ENCODE measurements at places on chromosomes 6 and 20.

GRCh38 chr20:3071610-3072529, at the start of gene OXT:
Gene OXT, plus strand, starts transcription at chr20:3071620. Its CDS starts 36 bp downstream, at chr20:3071656.
- DNase-seq = peak; percentile 65

- DNase-seq = no peak
Observed at GRCh38 chr6:89002523-89002922, 39.1 kb upstream of the RNGTT start.

DNA sequence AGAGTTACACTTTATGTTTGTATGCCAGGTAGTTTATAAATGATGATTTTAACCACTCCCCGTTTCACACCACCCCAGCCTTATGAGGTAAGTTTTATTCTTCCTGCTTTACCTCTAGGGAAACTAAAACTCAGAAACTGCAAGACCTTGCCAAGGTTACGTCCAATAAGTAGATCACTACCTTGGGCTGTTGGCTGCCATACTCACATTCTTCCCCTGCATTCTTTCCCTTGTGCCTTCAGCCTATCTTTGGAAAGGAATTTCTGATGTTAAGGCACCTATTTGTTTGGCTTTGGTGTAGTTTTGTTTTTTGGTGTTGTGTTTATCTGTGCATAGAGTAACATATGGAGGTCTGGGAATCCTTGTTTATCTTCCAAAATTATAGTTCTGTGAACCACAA, 122.1 kb downstream of the UST start:
- no peak for DNase-seq

DNA sequence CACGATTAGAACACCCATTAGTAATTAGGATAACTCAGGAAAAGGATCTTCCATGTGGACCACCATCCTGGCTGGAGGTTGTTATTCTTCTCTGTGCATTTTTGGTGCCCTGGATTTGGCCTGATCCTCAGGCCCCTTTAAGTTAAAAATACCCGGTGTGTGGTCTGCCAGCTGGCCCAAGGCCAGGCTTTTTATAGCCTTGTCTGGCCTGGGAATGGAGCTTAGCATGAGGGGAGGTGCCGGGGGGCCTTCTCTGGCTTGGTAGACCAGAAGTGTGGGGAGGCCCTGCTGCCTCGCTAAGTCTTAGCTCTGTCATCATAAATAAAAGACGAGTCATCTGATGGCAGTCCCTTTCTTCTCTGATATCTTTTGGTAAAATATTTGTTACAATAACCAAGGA, 71.4 kb downstream of the ARID1B start:
- DNase-seq = no peak

GRCh38 chr6:52929321-52930164, 20.0 kb upstream of the GSTA3 start:
- DNase-seq = no peak

GRCh38 chr20:21511485-21511849, 2.4 kb downstream of the NKX2-2 start:
- no peak for DNase-seq

GRCh38 chr20:21046413-21047070, 59.6 kb downstream of the LINC00237 start:
- DNase-seq = no peak

- no peak for DNase-seq
Observed at GRCh38 chr20:19433371-19434350, 221.2 kb downstream of the SLC24A3 start.

DNA sequence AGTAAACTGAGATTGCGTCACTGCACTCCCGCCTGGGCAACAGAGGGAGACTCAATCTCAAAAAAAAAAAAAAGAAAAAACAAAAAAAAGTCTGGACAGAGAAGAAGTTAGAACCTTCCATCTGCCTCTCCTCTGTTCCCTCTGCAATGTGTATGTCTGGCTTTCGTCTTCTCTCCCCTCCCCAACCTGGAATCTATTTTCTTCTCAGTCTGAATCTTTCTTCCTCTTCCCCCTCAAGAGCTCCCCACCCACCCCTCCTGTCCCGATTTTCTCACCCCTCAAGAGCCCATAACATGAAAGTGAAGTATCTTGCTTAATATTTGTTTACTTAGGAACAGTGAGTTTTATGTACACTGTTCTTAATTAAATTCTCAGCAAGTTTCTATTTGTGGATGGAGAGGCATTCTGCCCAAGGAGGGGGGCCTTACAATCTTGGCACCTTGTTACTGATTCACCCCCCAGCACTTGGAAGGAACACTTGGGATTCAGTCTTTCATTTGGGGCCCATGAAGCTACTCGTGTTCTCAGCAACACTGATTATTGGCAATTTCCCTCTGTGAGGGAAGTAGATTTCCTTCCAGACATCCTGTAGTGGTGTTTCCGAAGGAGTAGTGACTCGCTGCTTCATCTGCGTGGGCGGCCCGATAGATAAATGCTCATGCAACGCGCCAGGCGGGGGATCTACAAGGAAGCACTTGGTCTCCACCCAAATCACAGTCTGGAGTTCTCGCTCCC, 69.3 kb upstream of the SRSF6 start:
- no peak for DNase-seq

- no peak for DNase-seq
Observed at GRCh38 chr6:76677017-76677416, 604.6 kb upstream of the IMPG1 start.

DNA sequence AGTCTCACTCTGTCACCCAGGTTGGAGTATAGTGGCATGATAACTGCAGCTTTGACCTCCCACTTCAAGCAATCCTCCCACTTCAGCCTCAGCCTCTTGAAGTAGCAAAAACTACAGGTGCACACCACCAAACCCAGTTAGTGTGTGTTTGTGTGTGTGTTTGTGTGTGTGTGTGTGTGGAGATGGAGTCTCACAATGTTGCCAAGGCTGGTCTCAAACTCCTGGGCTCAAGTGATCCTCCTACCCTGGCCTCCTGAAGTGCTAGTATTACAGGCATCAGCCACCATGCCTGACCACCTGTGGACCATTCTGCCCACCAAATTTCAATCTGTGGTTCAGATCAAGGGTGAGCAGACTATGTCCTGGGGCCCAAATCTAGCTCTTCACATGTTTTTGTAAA, 8.8 kb downstream of the FASTKD5 start:
- no peak for DNase-seq

GRCh38 chr6:137820952-137821351, 46.1 kb upstream of the TNFAIP3 start:
- DNase-seq = no peak

- no peak for DNase-seq
Observed at GRCh38 chr6:101013612-101014195, 132.6 kb upstream of the ASCC3 start.

GRCh38 chr6:235763-236360, 56.4 kb upstream of the DUSP22 start:
- peak; percentile 82 for DNase-seq

GRCh38 chr20:36152261-36152660, 2.3 kb upstream of the EPB41L1 start:
- DNase-seq = no peak

- no peak for DNase-seq
Observed at GRCh38 chr20:1811621-1812498, 83.3 kb upstream of the SIRPA start.

DNA sequence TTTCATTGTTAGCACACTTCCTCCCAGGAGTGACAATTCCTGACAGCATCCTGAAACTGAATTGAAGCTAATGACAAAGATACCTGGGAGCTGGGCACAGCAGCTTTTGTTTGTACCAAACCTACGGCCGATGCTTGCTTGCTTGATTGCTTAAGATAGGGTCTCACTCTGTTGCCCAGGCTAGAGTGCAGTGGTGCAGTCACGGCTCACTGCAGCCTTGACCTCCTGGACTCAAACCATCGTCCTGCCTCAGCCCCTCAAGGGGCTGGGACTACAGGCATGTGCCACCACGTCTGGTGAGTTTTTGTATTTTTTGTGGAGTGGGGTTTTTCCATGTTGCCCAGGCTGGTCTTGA, 84.7 kb upstream of the SCP2D1 start:
- no peak for DNase-seq

DNA sequence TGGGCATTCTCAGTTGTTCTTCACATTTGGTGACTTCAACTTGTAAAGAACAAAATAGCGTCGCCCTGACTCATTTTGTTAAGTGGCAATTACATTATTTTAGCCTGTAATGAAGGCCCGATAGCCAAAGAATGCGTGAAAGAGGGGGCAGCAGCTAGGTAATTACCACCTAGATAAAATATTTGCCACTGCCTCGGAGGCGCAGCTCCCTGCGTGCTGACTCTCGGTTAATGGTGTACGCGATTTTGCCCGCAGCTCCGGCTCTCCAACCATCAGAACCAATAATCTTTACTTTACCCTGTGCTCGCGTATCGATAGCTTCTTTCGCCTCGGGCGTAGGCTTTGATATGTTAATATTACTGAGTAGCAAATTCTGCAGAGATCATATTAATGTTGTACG, 8.7 kb downstream of the TFAP2D start:
- no peak for DNase-seq

GRCh38 chr20:19940988-19941460, 76.1 kb upstream of the NAA20 start:
- no peak for DNase-seq

- DNase-seq = no peak
Observed at GRCh38 chr20:62892348-62893304, 31.0 kb upstream of the TCFL5 start.

DNA sequence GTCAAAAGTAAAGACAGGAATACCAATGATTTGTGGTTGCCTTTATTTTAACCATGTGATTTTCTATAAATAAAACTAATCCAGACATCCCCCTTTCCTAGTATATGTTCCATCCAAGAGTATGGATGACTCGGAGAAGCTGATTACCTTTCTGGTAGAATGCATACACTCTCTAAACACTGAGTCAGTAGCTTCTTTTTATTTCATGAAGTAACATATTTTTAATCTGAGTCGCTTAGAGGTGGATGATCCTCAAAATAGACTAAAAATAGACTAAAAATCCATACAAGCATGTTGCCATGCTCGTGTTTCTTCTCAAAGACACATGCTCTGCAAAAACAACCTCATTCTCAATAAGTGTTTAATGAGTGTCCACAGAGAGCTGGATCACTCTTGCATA, 263.7 kb downstream of the COL12A1 start:
- no peak for DNase-seq

DNA sequence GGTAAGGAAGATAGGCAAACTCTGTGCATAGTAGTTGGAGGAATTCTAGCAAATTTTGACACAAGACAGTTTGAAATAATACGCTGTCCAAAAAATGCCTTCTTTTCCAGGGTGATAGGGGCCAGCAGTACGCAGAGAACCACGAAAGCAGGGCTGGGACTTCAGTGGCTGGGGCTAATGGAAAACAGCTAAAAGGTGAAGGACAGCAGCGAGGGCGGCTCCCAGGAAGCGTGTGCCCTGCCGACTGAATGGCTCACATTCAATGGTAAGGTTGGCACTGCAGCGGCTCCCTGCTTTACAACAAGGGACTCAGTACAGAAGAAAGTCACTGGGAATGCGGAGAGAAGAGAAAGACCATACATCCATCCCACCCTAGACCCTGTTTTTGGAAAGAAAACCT, 131.1 kb downstream of the MYLK4 start:
- DNase-seq = no peak

GRCh38 chr6:84411060-84411629, 183.7 kb upstream of the CEP162 start:
- no peak for DNase-seq

Data from stimulated activated CD4-positive, alpha-beta T cell treated with anti-CD3 and anti-CD28 coated beads, Interleukin-4, amount 100 ng/mL, for 24 hours (primary cell).